Muscle of leg (tissue), 16 donors: ENCODE measurements at places on chromosomes 1 and 21.

GRCh38 chr1:177958092-177958491 lies 11.8 kb downstream of the SEC16B start:
- H3K4me3 ChIP-seq = no peak overlapping the region
- no peak for DNase-seq
- peaks cover 33% of the 10 kb centered on the region for H3K36me3 ChIP-seq
- H3K4me1 ChIP-seq = no peaks in the 10 kb centered on the region

DNA sequence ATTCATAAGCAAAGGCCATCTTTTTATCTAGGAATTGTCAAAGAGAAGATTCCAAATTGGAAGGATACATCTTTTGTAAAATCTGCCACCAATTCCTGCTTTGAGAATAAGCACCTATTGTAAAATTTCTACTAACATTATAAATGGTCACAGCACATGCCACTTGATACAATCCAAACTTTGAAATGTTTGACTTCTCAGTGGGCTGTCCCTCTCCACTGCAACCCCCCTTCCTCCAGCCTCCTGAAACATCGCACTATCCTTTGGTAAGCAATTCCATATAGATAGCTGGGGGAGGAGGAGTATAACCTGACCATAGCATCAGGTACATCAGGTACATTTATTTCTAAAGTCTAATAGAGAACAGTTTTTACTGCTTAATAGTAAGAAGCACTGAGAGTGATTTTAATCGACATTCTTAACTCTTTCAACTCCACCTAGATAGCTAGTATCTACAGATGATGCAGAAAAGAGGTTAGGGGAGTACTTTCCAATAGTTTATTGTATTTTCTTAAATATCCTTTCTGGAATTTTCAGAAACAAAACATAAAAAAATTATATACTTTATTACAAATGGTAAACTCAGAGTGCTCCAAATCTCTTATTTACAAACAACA lies 2.9 kb downstream of the JUN start:
- peaks cover 10% of the 10 kb centered on the region for H3K4me1 ChIP-seq
- peak overlapping the region; percentile 97 for H3K4me3 ChIP-seq
- peak overlapping the region; percentile 78 for H3K27ac ChIP-seq
- peaks cover 5% of the 10 kb centered on the region for H3K36me3 ChIP-seq
- DNase-seq = peak; percentile 64
- H3K27me3 ChIP-seq = no peaks in the 10 kb centered on the region

DNA sequence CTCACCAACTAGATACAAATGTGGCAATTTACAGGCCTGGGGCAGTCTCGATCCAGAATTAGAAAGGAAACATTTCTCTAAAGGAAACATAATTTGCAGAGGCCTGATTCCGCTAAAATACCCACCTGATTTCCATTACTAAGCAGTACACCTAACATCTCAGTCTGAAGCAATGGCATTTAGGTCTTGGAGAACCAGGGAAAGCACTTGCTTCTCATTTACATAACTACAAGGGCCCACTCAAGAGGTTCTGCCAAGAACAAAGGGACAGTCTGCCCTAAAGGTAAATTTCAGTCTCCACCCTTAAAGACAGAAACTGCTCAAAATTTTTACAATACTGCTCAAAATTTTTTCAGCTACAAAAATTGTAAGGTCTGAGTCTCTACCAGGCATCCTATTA lies 123.7 kb upstream of the GJB5 start:
- H3K4me1 ChIP-seq = no peaks in the 10 kb centered on the region
- H3K27ac ChIP-seq = no peak overlapping the region
- H3K4me3 ChIP-seq = no peak overlapping the region
- peaks cover 2% of the 10 kb centered on the region for H3K27me3 ChIP-seq

DNA sequence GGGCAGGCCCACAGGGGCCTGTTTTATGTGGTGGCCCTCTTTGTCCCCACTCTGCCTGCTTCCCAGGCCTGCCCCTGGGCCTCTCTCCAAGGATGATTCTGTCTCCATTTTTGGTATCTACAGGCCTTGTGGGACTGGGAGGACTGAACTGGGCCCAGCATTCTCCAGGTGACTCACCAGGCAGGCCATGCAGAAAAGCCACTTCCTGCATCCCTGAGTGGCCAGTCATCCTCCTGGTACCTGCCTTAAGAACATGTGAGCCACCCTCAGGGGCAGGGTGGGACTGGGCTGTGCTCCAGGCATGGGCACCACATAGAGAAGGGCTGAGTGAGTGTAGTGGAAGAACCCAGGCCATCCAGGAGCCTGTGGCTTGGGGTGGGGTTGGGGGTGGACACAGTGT lies 20.0 kb upstream of the BCAR3 start:
- no peak for DNase-seq
- peaks cover 15% of the 10 kb centered on the region for H3K4me1 ChIP-seq
- H3K27ac ChIP-seq = no peak overlapping the region
- H3K4me3 ChIP-seq = no peak overlapping the region

- H3K4me3 ChIP-seq = no peak overlapping the region
- H3K4me1 ChIP-seq = no peaks in the 10 kb centered on the region
- H3K36me3 ChIP-seq = no peaks in the 10 kb centered on the region
- H3K27ac ChIP-seq = no peak overlapping the region
Observed at GRCh38 chr1:218546314-218546713, 201.2 kb downstream of the TGFB2 start.

DNA sequence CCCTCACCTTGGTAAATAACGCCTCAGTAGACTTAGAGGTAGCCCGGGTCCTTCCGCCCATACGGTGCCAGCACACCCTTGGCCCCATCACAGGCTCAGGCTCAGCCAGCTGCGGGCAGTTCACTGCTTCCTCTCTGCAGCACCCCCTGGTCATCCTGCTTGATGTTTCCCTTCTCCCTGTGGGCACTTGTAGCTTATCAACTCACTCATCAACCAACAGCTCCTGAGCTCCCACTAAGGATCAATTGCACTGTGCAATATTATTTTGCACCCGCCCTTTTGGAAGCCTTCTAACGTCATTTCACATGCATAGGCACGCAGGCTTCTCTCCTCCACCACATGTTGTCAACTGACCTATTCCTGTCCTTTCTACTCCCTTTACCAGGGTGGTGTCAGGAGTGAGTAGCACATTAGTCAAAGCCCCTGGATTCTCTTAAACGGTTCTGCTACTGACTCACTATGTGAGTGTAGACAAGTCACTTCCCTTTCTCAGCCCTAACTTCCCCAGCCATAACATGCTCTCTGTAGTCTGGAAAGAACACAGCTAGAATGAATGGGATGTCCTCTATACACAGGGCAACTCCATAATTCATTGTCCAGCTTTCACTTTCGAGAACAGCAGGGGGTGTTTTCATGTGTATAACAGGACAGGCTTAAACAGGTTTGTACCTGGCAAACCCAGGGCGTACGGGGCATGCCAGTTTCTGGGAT lies 47.1 kb upstream of the IRF2BP2 start:
- peaks cover 15% of the 10 kb centered on the region for H3K4me1 ChIP-seq

GRCh38 chr21:34073032-34073748 lies at the start of the genes MRPS6 and SLC5A3:
MRPS6 (plus strand) TSS chr21:34073578; CDS start chr21:34073701, 123 bp downstream.
SLC5A3 (plus strand) TSS chr21:34073578; CDS start chr21:34095199, 21,621 bp downstream.
- H3K4me3 ChIP-seq = peak within 1 kb of the TSS; percentile 77
- no peaks in the 10 kb centered on the region for H3K36me3 ChIP-seq
- H3K27ac ChIP-seq = peak within 1 kb of the TSS; percentile 89
- peaks cover 16% of the 10 kb centered on the region for H3K4me1 ChIP-seq
- no peaks in the 10 kb centered on the region for H3K27me3 ChIP-seq
